ENCODE measurements at places on chromosomes 16 and 17.

DNA sequence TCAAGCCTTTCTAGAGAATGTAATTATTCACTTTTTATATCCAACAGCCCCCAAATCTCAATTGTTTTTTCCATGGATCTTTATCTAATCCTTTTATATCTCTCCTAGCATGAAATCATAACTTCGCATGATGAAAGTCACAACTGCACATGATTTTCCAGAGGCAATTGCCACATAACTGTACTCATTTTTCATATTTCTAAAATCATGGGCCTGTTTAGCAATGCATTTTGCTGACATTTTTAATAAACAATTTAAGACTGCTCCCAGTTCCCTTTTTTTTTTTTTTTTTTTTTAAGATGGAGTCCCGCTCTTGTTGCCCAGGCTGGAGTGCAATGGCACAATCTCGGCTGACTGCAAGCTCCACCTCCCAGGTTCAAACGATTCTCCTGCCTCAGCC is 83.5 kb downstream of the VMP1 start:
- no peak for DNase-seq

GRCh38 chr16:78094166-78094565 is 5.3 kb upstream of the WWOX start:
- no peak for DNase-seq

DNA sequence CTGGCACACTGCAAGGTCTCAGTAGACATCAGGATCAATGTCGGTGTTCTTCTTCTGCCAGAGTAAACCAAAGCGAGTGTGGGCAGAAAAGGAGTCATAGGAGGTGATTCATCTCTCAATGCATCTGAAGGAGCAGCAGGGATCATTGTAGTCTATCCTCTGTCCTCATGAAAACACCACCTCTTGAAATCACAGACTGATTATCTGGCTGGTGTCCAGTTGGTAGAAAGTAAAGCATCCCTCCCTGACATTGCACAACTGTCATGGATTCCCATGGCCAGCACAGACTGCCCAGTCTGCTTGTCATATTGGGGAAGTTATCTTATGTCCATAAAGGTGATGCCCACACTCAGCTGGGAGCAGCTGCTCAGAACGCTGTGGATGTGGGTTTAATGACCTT is 74.1 kb downstream of the ABCC12 start:
- peak; percentile 94 for DNase-seq

- DNase-seq = peak; percentile 82
Measured at GRCh38 chr17:38867968-38868816, 1.7 kb upstream of the LASP1 start.

DNA sequence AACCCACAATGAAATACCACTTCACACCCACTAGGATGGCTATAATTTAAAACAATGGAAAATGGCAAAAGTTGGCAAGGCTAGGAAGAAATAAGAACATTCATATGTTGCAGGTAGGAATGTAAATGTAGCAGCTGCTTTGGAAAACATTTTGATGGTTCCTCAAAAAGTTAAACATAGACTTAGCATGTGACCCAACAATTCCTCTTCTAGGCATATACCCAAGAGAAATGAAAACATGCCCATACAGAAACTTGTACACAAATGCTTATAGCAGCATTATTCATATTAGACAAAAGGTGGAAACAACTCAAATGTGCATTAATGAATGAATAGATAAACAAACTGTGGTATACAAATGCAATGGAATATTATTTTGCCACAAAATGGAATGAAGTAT is 36.1 kb downstream of the MEOX1 start:
- no peak for DNase-seq

DNA sequence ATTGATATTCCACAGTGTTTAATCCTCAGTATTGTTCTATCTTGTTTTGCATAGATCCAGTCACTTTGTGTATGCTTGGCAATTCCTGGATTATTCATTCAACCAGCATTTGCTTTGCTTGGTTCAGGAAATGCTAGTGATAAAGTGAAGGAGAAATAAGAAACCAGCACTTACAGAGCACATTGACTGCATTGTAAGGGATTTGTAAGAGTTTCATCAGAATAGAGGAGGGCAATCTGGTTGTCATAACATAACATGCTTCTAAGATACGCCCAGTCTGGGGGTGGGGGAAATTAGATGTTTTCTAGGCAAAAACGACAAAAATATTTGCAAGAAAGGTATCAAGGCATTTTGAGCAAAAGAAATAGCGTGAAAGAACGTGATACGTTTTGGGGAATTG is 40.4 kb downstream of the TNRC6A start:
- DNase-seq = peak; percentile 60

DNA sequence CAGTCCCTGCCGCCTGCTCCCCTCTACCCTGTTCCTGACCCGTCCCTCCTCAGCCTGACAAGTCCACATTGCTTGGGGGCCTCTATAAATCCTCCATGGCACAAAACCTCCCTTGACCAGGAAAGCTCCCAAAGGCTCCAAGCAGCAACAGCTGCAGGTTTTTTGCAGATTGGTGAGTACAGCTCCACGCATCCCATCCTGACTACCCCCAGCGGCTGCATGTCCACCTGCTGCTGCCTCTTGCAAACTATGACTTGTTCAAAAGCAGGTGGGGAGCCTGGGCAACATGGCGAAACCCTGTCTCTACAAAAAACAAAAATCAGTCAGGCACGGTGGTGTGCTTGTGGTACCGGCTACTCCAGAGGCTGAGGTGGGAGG is 122.8 kb downstream of the ANKRD11 start:
- no peak for DNase-seq

DNA sequence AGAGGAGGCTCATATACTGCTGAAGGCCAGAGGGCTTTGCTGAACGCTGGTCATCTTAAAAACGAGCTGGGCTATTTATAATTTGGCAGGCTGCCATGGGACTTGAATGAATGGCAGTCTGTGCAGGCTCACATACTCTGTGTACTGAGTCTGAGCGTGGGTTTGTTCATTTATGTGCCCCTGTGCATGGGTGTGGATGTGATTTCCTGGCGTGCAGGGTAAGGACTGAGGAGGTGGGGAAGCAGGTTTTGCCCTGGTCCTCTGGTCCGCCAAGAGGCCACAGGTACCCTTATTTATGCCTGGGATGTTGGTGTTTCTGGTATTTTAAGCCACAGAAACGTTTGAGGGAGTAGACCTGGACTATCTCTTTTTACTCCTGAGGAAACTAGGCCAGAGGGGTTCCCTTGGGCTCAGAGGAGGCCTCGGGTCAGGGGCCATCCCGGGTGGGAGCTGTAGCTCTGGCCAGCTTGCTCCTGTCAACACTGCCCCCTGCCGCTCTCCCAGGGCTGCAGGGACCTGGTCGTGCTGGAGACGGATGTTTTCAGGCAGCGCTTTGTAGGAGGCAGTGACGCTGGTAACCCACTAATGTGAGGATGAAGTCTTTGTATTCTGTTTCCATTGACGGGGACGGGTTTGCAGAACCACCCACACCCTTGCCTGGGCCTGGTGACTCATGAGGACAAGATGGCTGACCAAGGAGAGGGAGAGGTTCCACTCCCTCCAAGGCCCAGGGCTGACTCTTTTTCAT is 184.4 kb downstream of the MSI2 start:
- DNase-seq = peak; percentile 68

DNA sequence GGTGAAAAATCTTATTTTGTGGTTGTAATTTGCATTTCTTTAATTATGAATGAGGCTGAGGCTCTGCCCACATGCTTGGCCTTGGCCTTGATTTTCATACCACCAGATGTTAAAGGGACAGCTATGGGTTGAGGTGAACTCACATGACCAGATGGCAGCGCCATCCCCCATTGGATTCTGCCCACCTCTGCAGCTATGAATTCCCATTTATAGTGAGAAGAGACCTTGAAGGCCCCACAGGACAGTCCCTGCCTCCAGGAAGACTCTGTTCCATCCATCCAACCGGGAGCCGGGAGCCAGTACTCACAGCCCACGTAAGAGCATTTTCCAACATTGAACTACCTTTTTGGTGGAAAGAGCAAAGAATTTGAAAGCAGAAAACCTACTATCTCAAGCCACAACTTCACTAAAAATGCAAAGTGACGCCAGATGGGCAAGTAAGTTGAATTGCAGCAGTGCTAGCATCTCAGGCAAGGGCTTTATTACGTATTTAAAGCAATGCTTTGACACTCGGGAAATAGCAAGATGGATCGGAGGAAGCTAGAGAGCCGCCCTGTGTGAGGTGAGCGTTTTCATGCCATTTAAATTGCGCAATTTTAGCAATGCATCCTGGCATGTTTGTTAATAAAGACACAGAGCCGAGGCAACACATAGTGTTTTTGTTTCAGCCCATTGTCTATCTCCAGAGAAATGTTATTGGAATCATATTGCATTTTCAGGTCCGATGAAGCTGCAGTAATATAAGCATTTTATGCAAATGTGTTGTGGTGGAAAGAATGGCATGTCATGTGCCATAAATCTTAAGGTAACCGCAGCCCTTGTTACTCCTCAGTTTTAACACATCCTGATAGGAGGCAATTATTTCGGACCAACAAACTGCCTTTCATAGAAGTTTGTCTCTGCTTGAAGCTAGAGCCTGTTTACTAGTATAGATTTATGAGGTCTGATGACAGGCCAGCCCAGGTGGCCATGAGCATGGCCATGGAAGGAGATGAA is 273.4 kb upstream of the TNRC6C start:
- DNase-seq = no peak

DNA sequence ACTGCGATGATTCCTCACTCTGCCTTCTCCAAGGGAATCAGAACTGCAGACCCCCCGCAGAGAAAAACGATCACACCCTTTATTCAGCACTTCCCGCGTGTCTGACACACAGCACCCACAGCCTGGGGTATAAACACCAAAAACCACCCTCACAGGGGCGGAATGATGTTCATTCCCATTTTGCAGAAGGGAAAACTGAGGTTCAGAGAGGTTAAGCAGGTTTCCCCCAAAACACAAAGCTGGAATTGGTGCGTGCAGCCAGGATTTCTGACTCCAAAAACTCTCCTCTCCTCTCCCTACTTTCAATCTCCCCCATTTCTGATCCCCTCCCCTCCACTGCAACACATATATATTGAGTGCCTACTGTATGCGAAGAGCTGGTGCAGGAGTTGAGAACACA is 55.8 kb downstream of the XYLT1 start:
- no peak for DNase-seq

GRCh38 chr17:43860927-43861622 is 14.1 kb downstream of the CD300LG start:
- DNase-seq = no peak

GRCh38 chr16:240559-240958 is 5.9 kb downstream of the FAM234A start:
- no peak for DNase-seq

DNA sequence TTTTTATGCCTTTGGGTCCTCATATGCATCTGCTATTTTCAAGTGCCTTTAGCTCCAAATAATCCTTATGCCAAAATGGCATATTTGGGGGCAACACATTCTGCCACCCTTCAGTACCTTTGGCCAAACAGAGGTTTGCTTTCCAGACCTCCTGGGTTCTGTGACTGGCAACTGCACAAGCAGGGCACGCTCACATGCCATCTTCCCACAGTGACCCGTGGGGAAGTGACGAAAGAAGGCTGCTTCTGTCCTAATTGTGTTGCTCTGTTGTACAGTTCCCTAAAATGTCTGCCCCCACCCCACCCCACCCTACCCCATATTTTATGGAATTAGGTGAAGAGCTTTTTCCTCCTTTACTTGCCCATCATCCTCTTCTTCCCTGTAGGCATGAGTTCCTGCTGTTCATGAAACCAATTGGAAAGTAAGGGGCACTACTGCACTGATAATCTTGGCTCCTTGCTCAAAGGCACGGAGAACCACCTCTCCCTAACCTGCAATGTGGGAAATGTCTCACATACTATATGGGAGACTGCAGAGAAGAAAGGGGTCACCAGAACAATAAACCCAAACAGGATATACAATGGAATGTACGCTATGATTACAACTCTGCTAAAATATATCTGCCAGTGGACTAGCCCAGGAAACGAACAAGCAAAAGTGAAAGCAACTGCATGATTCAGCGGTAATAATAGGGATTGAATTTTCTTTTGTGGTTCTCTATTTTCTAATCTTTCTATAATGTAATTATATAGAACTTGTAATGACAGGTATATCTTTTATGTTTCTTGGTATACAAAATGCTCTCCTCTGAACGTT is 3.3 kb upstream of the SLFN12L start:
- peak; percentile 32 for DNase-seq

DNA sequence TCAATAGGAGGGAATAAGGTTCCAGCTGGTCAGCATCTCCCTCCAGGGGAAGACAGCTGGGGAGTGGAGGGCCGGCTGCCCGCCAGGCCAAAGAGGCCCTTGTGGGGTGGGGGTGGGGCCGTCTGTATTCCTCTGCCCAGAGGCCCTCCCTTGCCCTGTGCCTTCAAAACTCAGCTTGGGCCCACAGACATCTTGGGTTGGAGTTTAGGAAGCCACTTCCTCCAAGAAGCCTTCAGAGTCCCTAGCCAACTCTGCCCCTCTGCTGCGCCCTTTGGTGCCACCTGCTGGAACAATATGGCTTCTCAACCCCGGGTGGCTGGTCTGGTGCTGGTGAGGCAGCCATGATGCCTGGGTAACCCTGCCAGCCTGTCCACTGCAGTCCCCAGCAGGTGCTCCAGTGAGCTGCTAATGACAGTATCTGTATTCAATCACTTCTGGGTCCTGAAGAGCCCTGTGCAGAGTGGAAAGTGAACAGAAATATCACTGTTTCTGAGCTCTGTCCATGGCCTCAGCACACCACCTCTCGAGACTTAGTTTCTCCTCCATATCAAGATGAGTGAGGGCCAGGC is 16.7 kb downstream of the HSD11B2 start:
- DNase-seq = peak; percentile 28

- no peak for DNase-seq
Measured at GRCh38 chr17:45768000-45768399, 16.1 kb upstream of the CRHR1 start.

DNA sequence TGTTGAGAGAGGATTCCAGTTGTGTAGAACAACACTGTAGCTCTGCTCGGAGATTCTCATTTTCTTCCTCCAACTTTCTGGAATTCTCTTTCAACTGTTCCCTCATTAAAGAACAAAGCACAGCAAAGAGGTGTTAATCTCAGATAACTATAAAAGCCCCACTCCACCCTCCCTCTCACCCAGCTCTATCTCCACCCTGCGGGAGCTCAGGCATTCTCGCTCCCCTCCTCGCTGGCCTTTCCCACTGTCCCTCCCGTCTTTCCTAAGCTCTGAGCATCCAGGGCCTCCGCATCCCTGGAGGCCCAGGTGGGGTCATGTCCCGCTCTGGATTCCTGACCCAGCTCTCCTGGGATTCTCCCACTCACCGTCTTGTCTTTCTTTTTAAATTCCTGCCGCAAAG is 35.1 kb downstream of the DHX38 start:
- DNase-seq = no peak

- DNase-seq = peak; percentile 22
Measured at GRCh38 chr17:42122371-42123303, at the start of gene HSPB9. TSS of gene HSPB9 (plus strand) at chr17:42122804. CDS start at chr17:42122851, 47 bp downstream.

DNA sequence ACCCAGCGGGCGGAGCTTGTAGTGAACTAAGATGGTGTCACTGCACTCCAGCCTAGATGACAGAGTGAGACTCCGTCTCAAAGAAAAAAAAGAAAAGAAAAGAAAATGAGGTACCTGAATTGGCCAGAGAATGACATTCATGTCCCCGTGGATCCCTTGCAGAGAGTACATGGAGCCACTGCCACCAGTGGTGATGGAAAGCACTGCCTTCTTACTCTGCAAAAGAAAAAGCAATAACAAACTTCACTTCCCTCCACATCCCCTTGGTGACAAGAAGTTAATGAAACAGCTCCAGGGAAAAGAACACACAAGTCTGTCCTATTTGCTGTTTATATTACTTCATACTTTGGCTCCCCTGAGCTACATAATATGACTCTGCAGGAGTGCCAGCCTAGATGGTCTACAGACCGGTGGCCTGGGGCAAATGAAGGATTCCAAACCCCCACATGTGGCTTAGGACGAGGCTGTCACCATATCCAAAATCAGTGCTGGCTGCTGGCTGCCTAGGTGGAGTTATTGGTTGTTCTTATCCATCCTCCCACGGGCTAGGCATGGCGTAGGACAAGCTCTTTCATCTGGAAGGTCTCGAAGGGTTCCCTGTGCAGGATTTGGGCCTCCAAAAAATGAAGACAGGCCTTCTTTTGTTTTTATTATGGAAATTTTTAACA is 13.3 kb downstream of the NQO1 start:
- DNase-seq = no peak
